ENCODE measurements at places on chromosomes 3 and 15.

GRCh38 chr15:42504631-42505030, 9.2 kb downstream of the SNAP23 start:
- no peak for DNase-seq

DNA sequence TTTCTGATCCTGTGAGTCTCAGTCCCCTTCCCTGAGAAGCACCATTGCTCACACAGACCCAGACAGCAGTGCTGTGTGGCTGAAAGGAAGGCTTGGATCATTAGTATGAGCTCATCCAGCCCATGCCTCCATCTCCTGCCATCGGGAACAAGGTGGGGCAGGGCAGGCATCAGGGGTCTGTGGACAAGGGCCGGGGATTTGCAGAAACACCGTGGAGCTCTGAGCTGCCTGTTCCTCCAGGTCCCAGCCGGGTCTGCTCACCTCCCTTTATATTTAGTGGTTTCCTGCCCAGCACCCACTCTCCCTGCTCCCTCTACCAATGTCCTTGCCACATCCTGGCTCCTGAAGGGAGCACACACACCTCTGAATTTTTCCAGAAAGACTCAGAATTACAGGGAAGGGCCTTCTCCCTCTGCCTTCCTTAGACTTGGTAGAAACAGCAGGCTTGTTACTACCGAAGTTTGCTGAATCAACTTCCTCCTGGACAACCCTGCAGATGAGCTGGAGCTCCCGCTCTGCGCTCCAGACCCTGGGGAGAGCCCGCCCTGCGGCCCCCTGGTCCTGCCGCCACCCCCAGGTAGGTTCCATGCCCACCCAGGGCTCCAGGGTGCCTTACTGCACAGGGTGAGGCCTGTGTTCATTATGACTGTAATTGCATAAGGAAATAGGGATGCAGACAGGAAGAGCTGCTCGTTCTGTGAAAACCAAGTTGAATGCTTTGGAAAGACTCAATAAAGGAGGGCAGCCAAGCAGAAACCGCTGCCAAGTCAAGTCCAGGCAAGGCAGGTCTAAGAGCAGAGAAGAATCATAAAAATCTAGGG, 128.1 kb downstream of the NSMCE3 start:
- DNase-seq: no peak

DNA sequence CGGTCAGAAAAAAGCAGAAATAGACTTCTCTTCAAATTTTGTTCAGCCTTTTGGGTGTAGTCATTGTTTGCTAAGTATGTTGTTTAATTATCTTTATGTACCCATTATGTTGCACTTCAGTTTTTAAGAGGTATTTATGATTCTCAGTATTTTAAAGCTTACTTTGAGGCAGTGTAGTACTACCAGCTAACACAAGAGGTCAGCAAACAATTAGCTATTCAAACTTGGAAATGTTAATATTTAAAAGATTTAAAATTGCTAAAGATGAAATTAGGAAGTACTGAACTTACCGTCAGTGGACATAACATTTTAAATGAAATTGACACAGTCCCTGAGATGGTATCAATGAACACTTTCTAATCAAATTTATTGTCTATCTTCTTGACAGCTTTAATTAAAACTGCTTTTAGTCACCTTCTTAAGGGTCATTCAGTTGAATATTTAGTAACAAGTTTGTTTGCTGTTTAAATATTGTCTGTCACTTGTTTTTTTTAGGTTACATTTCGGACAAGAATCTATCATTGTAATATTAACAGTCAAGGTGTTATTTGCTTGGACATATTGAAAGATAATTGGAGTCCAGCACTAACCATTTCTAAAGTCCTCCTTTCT, 28.1 kb downstream of the NKIRAS1 start:
- peak; percentile 70 for DNase-seq

GRCh38 chr15:56917652-56918045, 795 bp upstream of the TCF12 start:
- DNase-seq: peak; percentile 66

DNA sequence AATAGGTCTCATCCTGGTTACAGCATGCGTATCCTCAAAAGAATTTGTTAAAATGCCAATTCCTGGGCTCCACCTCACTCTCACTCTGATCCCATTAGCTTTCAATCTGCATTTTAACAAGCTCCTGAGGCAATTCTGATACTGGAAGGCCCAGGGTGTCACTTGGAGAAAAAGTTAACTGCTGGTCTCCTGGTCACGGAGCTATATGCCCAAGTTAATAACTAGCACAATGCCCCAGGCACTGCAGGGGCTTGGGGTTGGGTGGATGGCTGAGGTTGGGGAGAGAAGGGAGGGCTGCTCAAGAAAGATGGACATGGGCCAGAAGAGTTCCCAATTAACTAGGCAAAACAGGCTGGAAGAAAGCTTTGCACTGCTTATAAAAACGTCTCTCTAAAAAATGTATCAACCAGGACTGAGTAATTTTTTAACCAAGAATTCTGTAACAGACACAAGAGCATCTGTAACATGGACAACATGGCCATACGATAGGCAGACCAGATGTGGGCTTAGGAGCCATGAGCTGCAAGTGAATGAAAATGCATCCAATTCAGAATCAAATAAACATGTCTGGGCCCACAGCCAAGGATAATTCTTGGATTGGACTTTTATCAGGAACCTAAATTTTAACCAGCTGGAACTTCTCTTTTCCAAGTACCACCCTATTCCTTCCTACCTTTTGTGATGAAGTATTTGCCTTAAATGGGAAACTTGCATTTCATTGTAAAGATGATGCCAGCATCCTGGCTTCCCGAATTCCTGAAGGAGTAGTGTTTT, 4.2 kb downstream of the IL17RD start:
- no peak for DNase-seq

DNA sequence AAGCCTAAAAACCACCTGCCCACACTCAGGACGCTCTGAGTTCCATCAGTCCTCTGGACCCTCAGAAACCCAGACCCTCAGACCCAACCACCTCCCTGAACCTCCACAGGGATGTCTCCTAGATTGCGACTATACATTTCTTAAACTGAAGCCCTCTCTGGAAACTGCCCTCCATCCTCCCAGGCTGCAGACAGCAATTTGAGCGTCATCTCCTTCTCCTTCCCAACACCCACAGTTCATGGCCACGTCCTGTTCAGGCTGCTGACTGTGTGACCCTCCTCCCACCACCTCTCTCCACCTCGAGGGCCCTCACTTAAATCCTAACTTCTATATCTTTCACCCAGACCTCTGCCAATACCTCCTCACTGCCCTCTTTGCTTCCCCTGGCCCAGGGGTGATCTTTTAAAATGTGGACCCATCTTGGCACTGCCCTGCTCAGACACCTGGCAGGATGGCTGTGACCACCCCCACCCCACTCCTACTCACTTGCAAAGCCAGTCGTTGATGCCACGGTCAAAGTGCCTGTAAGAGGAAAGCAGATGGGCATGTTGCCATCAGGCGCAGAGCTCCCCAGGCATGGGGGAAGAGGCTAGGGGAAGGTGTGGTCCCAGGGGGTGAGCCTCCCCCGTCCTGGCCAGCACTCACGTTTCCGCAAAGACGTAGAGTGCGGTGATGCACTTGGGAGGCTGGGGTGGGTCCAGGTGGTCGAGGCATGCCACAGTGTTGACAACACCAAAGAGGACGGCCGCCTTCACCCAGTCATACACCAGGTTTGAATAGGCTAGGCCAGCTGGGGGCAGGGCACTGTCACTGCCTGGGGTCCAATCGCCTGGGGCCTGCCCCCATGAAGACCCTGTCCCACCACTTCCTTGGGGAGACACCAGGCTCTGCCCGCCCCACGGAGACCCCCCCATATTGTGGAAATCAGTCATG, 6.0 kb downstream of the HHATL start:
- DNase-seq: no peak

- no peak for DNase-seq
These were observed 29.0 kb downstream of the NDUFB4 start for GRCh38 chr3:120625159-120625586.
